ENCODE measurements at places on chromosomes 12 and 14.

DNA sequence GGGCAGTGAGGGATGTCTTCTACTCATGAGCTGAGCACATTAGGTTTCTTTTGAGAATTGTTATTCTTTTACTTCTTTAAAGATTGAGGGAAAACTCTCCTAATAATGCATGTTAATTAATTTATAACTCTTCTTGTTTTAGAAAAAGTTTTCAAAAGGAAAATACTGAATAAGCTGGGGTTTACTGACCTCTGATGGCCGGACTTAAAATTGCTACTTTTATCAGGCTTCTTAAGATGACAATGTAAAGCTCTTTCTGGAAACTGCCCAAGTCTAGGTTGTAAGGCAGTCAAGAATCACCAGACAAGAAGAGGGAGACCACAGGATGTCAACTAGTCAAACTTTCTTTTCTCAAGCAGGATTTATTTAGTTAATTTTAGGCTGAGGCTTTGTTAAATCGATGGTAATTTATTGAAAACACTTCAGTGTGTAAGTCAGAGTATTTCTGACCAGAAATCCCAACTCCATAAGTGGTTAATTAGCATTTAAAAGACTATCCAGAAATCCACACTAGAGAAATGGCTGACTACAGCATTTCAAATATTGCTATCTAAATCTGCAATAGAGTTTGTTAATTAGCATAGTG, 82.1 kb downstream of the AVPR1A start:
- peak; percentile 63 for DNase-seq

GRCh38 chr14:71403656-71404055, 496.4 kb downstream of the PCNX1 start:
- DNase-seq, result peak; percentile 50

DNA sequence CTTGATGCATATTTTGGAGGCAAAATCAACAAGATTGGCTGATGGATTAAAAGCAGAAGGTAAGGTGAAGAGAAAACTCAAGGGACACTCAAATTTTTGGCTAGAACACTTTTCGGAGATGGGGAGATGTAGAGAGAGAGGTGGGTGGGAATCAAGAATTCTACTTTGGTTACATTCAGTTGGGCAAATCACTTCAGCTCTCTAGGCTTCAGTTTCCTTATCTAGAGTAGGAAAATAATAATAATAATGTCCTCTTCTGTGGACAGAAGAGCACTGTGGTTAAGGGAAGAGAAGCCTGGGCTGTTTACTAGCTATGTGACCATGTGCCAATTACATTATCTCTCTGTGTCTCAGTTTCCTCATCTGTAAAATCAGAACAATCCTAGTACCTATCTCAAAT, 23.4 kb upstream of the DHRS2 start:
- no peak for DNase-seq

GRCh38 chr14:60094306-60094897, 2.7 kb downstream of the PCNX4 start:
- DNase-seq, result peak; percentile 29

DNA sequence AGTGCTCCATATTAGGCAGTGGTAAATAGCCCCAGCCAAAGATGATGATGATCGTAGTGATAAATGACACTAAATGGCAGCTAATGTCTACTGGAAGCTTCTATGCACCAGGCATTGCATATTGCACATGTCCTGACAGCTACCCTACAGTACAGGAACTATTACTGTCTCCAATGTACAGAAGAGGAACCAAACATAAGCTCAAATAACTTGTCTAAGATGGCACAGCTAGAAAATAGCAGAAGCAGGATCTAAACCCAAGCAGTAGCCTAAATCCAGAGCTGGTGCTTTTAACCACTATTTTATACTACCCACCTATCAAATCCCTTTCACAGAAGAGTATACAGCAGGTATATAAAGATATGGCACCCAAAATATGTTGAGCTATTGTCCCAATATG, 28.9 kb downstream of the ESR2 start:
- DNase-seq, result no peak

DNA sequence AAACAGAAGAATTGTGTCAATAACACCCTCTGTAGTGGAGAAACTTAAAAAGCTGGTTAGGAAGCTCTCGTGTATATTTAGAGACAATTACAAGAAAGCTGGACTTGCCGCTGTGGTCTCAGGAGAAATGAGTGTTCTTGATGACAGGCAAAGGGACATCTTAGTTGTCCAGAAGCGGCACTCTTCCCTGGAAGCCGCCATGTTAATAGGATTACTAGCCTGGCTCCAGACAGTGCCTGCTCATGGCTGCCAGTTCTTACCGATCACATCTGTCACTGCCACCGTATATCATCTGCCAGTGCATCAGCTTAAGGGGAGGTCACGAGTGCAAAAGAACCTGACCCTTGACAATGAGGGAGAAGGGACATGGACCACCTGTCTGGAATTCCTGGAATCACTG, 48.9 kb downstream of the C14orf132 start:
- no peak for DNase-seq

DNA sequence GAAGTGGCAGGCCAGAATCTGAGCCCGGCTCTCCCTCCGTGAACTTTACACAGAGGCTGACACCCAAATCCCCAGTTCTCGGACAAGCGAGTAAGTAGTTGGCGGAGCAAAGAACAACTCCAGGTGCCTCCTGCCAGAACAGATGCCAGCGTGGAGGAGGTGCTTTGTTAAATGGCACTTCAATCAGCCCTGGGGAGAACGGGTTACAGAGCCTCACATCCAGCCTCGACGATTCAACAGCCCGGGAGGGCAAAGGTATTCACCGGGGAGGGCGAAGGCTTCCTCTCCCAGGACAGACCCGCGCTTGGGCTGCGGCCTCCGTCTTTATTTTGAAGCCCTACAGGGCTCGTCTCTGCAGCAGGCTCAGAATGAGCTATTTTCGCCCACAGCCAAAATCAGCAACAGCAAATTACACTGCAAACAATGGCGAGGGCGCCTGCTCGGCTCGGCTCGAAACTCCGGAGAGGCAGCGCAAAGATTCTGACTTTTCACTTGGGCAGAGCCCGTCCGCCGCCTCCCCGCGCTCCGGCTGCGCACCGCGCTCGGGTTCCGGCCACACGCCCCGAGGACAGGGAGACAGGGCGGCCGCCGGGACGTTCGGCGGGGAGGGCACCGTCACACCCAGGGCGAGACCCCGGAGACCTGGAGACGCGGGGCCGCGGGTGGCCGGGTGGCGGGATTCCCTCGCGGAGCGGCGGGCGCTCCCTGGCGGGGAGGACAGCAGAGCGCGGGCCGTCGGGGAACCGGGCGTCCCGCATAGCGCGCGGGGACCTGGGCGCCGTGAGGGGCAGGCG, 811 bp downstream of the TMCC3 start:
- peak; percentile 35 for DNase-seq

DNA sequence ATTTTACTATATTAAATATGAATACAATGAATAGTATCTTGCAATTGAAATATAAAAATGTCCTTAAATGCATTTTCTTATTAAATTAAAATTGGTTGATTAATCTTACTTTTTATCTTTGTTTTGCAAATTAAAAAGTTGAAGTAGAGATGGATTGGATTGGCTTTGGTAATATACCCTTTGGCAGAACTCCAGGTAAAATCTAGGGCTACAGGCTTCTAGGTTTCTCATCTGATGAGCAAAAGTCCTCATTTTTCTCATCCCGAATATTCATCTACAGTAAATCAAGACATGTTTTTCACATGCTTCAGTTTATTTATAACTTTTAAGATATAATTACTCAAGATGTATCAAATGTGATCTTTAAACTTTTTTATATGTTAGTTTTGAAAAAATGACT, 2.2 kb downstream of the PTPRR start:
- no peak for DNase-seq

GRCh38 chr12:30908722-30909348, 17.7 kb upstream of the TSPAN11 start:
- DNase-seq, result no peak

DNA sequence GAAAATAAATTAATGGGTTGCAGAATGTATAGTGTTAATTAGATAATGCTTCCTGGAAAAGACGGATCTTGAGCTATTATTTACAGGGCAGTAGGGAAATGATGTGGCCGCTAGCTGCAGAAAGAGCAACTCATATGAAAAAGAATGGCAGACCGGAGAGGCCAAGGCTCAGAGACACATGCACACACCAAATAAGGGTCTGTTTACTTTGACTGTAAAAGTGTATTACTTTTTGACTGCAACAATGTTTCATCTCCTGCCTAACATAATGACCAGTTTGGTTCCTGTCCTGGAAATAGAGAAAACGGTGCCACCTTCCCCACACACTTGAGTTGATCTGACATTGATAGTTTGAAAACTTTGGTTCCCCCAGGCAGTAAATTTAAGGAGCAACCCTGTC, 290.9 kb downstream of the CACNA1C start:
- no peak for DNase-seq

- DNase-seq, result no peak
Measured at GRCh38 chr12:44002607-44003006, 166.7 kb downstream of the TMEM117 start.

DNA sequence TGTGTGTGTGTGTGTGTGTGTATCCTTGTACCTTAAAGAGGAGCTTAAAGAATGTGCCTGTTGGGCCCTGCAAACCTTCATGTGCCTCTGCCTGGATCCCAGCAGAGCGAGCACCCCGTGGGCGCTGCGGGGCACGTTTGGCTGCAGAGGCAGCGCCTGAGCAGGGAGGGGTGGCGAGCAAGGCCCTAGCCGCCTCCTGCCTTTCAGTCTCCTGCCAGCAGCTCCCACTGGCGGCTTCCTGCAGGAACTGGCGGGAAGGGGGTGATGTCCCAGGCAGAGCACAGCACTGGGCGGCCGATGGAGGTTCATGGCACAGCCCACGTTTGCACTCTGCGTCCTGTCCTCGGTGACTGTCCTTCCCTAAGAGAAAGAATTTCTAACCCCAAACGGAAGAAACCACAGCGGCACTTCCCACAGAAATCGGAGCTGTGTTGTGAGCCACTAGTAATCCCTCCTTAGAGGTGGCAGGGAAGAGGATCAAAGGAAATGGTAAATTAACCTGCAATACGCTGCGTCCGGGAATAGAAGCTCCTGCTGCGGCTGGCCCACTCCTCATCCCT, 19.8 kb downstream of the ZBTB42 start:
- DNase-seq, result peak; percentile 50

GRCh38 chr12:53968214-53969127, 4.5 kb upstream of the HOXC11 start:
- DNase-seq, result no peak

DNA sequence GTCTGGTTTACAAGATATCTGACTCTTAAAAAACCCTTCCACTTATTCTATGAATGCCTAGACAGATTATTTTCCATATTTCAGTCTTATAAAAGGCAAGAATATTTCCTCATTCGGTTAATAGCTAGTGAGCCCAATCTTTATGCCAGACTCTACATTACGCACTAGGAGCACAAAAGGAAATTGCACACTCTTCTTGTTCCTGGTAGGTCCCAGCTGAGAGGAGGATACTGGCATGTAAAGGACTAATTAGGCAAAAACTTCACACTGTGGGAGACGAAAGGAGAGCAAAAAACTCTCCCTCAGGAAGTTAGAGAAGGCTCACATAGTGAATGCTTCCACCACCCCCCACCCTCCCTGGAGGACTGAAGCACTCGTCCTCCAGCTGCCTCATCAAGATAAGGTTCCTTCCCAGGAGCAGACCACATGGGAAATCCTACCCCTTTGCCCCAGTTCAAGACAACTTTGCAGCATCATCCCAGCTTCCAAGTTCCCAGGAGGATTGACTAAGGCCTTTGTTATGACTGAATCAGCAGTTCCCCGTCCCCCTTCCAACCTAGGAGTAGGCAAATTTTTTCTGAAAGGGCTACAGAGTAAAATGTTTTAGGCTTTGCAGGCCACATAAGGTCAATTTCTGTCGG, 14.5 kb downstream of the CAPZA3 start:
- peak; percentile 10 for DNase-seq

- DNase-seq, result peak; percentile 56
Measured at GRCh38 chr14:72745546-72745945, 148.4 kb downstream of the DPF3 start.

- DNase-seq, result no peak
Measured at GRCh38 chr12:124231980-124232653, 62.8 kb upstream of the RFLNA start.

- DNase-seq, result peak; percentile 91
Measured at GRCh38 chr12:49018261-49019119, at the start of gene PRKAG1. Gene PRKAG1 (minus strand): TSS chr12:49018776. CDS start chr12:49018740, 36 bp downstream.

GRCh38 chr14:51369814-51370213, 129.8 kb downstream of the TMX1 start:
- DNase-seq, result no peak

DNA sequence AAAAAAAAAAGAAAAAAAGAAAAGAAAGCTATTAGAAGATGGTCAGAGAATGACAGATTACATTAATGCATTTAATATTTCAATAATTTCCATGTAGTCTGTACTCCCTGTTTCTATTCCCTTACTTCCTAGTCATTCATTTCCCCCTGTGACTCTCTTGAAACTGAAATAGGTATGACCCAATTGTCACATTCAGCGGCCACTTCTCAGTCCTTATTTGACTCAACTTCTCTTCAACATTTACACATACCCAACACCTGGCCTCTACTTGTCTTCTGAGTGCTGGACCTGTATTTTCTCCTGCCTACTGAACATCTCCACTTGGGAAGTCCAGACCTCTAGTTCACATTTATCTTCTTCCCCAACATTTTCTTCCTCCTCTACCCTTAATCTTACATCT, 7.2 kb downstream of the EEA1 start:
- DNase-seq, result no peak

DNA sequence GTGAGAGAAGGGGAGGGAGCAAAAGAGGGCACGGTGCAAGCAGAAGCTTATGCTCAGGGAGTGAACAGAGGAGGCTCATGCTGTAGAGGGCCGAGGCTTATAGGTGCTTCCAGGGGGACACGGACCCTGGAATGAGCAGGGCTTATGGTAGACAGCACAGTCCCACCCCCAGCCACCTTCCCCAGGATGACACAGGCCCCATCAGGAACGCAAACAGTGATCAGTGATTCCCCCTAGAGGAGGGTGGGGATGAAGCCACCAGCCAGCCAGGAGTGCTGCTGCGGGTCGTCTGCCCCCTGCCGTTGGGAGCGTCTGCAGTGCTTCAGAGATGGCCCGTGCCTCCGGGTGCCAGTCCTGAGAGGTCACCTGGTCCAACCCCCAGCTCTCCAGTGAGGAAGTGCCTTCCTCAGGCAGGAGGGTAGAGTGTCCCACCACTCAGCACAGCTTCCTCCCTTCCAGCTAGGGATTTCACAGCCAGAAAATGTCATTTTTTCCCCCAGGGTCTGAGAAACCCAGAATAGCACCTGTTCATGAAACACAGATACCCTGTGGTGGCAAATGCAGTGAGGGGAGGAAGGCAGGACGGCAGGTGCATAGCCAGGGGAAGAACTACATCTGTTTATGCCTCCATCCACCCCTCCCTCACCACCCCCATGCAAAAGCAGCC, 60.7 kb downstream of the SLC6A12 start:
- DNase-seq, result peak; percentile 48

DNA sequence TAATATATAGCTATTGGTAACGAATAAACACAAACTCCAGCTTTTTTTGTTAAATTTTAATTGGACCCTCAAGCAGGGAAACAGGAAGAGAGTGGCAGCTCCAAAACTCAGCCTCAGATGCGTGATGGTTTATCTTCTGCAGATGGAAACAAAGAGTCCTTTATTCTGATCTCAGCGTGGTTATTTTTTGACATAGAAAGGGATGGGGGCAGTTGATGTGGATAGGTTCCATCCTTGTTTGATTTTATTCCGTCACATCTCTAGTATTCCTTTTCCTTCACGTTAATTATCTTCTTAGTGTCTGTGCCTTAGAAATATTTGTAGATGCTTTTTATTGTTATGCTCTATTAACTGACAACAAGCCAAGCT, 447.6 kb upstream of the SEL1L start:
- DNase-seq, result no peak
